ENCODE measurements at places on chromosomes 4 and X. TPM values are rescaled to one million over a fixed set of nuclear protein-coding genes. Genes with fewer than 3 reads are reported as not detected.

RAB33A gene
- 28.4 TPM for total RNA-seq

YIPF7 gene
- total RNA-seq, result not detected

TCP11X1 gene
- total RNA-seq, result not detected

POLA1 gene
- total RNA-seq, result 36.7 TPM

ATP1B4 gene
- total RNA-seq, result not detected

INPP4B gene
- total RNA-seq, result 70.1 TPM

RASL11B gene
- 0.50 TPM for total RNA-seq

SPINK2 gene
- total RNA-seq, result not detected

GABRG1 gene
- not detected for total RNA-seq

NR0B1 gene
- total RNA-seq, result not detected

ADGRL3 gene
- total RNA-seq, result not detected

HSD17B13 gene
- 0.16 TPM for total RNA-seq

RRH gene
- not detected for total RNA-seq

AMOT gene
- total RNA-seq, result 1.7 TPM

KLHL4 gene
- total RNA-seq, result not detected

NXF2 gene
- not detected for total RNA-seq

ARHGAP36 gene
- total RNA-seq, result not detected
